ENCODE measurements at places on chromosomes 6 and 20.

GRCh38 chr6:168159506-168159905, 80.5 kb upstream of the FRMD1 start:
- DNase-seq: no peak

DNA sequence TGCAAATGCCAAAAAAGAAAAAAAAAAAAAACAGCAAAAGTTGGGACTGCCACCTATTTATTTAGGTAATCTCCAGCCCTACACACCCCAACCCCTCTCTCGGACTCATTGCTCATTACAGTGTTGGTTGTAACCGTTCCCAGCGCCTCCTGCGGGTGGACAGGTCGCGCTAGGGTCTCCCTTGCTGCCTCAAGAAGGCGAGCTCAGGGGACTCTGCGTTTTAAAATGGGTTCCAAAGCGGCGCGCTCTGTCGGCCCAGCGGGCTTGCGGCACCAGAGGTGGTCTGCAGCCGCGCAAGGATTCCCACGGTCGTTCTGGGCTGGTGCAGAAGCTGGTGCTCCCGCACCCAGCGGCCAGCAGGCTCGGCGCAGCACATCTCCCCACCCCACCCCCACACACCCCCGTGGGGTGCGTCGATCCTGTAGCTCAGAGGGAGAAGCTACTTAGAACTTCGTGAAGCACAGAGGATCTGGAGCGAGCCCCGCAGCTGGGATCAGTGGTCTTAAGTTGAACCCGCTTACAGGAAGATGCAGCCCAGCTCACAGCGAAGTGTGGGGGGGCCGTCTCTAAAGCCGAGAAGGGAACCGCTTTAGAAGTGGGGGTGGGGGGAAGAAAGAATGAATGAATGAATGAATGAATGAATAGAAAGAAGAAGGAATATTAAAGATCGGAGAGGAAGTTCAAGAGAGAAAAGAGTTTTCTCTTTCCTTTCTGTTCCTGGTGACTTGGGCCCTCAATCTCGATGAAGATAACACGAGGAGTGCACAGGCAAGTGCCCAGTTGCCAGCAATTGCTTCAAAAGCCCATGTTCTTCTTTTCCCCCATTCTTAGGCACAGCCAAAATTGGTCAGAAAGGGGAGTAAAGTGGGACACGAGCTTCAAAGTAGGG, 780 bp downstream of the TFAP2A start:
- DNase-seq: no peak

GRCh38 chr6:79246891-79247290, 12.4 kb upstream of the HMGN3 start:
- no peak for DNase-seq

GRCh38 chr6:71651636-71652035, 234.7 kb upstream of the RIMS1 start:
- no peak for DNase-seq

DNA sequence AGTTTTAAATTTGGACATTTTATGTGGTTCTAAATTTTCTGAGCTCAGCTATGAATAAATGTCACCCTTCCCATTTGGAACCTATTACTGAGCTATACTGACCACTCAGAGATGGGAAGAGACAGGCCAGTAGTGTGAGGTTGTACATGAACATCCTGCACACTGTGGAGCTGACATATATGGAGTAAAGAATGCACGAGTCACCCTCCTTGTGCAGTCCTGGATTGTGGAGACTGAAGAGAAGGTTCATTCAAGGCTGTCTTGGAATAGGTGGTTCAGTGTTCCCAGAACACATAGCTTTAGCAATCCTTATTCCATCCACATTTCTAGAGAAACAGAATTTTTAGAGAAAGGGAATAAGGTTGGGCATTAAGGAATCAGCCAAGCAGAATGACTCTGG, 50.3 kb upstream of the OGFRL1 start:
- no peak for DNase-seq
